Choroid plexus epithelial cell (primary cell): ENCODE measurements at places on chromosomes 5 and 9.

GRCh38 chr5:160466889-160467554 is 45.4 kb downstream of the PTTG1 start:
- DNase-seq = peak; percentile 49

GRCh38 chr9:133160742-133161546 is 2.8 kb downstream of the GBGT1 start:
- peak; percentile 91 for DNase-seq

- DNase-seq = peak; percentile 17
Observed at GRCh38 chr9:4591123-4591500, 71.0 kb upstream of the PLPP6 start.

DNA sequence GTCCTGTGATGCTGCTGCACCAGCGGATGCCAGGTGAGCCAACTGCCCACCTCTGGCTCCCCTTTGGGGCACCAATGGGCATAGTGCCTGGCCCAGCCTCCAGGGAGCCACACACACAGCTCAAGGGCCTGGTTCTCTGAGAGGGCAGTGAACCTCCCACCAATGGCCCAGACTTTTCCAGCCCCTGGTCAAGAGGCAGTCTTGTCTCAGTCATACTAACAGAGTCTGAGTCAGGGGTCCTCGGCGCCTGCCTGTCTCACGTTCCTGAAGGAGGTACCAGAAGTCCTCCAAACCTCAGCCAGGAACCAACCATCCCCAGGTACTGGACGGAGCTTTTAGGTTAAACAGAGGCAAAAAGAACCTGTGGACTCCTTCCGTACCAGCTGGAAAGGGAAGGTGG is 121.1 kb downstream of the C5orf15 start:
- DNase-seq = no peak

GRCh38 chr5:113218200-113218599 is 216.6 kb downstream of the TSSK1B start:
- DNase-seq = no peak

DNA sequence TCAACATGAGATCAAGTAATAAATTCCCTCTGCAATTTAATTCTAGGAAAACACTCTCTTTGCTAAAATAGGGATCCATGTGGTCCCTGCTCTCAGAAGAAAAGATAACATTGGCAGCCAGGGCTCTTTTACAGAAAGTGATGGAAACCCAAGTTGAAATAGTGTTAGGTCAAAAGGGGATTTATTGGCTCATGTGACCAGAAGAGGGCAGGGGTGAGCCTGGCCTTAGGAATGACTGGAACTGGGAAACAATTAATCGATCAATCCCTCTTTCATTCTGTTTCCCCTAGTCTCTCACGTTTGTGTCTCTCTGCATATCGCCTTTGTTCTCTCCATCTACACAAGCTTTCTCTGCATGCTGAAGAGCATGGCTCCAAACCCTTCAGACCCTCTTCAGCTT is 58.3 kb upstream of the ALDH1B1 start:
- no peak for DNase-seq

GRCh38 chr5:168833936-168834335 is 254.8 kb upstream of the PANK3 start:
- no peak for DNase-seq

DNA sequence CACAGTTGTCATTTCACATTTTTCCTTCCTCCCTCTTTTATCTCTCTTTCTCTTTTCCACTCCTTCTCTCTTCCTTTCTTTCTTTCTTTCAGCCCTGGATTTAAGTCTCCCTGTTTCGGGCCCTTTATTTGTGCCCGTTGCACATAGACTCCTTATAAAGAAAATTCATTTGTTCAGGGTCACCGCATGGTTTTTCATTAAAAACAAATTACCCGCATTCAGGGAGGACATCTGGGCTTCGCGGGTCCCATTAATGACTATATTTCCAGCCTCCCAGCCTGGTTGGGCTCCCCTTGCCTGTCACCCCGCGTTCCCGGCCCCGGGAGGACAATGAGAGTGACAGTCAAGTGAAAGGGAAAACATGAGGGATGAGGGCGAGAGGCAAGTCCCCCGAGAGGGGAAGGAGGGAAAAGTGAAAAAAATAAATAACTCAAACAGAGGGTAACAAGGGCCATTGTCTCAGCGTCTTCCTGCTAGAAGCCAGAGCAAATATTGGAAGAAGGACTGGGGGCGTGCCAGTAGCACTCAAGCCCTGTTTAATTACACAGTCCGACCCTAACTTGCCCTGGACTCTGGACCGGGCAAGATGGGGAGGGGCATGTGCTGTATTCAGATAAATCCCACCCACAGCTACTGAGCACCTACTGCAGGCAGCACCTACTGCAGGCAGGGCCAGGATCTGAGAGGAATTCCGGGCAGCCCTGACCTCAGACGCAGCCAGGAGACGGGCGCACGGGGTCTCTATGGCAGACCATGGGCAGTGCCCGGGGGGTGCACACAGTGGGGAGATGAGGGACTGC is 166.2 kb downstream of the PAX5 start:
- no peak for DNase-seq

DNA sequence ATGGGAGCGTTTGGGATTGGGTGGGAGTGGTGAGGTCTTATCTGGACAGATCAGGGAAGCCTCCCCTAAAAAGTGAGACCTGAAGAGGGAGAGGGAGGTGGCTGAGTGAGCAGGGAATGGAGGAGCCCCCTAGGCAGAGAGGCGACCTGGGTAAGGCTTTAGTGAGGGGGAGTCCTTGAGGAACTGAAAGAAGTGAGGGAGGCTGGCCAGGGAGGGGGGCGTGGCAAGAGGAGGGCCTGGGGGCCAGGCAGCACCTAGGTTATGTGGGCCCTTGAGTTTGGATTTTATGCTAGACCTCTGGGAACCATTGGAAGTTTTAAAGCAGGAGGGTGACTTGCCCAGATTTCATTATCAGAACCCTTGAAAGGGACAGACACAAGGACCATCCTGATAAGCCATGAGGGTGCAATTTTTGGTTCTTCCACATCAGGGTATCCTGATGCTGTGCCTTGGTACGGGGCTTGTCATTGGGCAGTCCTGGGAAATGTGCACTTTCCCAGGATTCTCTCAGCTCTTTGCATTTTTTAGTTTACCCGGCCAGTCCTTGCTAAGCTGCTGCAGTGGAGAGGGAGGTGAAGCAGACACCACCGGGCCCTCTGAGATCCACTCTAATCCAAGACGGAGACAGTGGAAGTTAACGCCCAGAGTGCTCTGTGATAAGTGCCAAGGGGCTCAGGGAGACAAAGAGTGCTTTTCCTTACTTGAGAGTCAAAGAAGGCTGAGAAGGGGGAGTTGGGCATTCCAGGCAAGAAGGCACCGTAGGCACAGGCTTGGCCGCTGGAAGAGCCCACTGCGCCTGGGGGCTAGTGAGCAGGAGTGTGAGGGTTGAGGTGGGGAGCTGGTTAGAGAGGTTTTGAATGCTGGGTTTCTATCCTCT is 16.1 kb downstream of the GSN start:
- no peak for DNase-seq

DNA sequence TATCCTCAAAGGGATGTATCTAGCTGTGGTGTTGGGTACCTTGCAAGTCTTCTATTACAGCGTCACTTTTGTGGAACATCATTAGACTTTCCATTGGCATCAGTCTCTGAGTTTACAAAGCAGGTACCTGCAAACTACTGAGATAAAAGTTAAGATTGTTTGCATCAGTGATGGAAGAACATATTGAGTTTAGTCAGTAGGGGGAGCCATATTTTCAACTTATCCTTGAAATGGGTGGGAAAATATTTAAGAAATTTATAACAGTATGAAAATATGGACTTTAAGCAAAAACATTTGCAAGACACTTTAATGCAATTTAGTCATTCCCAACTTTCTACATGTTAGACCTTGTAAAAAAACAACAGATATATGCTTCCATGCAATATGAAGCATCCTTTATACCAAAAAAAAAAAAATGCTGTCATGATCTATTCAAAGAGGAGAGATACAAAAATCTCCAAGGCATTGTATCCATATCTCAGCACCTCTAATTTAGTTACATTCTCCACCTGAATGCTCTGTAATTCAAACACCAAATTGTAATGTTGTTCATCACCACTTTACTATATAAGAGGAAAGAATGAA is 98.6 kb upstream of the ADAMTS19 start:
- peak; percentile 36 for DNase-seq

DNA sequence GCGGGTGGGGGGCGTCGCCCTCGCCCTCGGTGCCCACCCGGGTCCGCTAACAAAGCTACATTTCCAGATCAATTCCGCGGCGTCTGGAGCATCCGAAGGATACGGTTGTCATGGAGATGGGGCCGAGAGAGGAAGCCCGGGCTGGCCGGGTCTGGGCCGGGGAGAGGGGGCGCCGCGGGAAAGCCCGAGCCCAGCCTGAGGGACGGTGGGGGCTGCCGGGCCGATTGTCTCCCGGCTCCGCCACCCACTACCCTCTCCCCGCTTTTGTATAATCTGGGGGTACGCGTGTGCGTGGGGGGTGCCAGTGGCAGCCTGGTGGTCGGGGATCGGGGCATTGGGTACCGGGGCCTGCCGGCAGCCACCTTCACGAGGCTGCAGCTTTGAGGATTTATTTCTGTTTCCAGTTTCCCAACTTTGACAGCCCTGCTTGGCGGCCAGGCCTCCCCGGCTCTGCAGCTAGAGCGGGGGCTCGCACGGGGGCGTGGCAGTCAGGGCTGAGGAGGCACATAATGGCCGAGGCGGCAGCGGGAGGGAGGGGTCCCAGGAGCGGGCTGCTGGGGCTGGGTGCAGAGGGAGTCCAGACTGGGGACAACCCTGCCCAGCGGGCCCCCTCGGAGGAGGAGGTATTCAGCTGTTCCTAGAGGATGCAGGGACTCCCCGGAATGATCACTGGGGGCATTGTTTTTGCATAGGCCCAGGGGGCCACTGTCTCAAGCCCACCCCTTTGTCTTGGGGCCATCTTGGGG is 626 bp downstream of the PSD2 start:
- DNase-seq = no peak

GRCh38 chr5:168409591-168410458 is 76.4 kb upstream of the RARS1 start:
- DNase-seq = peak; percentile 63

- no peak for DNase-seq
Observed at GRCh38 chr5:168162464-168162863, 129.0 kb upstream of the WWC1 start.

- DNase-seq = no peak
Observed at GRCh38 chr5:139050432-139050831, 147.7 kb downstream of the SIL1 start.

- DNase-seq = no peak
Observed at GRCh38 chr9:134002796-134003195, 10.7 kb upstream of the VAV2 start.
